ENCODE measurements at places on chromosomes 5 and 9.

DNA sequence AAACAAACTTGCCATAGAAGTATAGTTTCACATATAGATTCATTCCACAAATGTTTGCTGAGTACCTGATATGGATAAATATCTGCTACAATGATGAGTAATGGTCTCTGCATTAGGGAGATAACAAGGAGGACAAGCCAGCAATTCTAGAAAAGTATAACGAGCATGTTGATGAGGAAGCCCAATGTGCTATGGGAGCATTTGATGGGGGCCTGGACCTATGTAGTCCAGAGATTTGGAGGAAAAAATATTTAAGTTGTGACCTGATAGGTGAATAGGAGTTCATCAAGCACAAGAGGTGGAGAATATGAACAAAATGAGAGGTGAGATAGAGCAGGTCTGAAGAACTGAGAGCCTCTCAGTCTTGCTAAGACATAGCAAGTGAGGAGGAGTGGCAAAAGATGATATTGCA lies 14.4 kb upstream of the TMEM245 start:
- DNase-seq: no peak

- no peak for DNase-seq
Observed at GRCh38 chr5:132456987-132457361, 33.6 kb downstream of the IRF1 start.

- no peak for DNase-seq
Observed at GRCh38 chr5:24714746-24715145, 70.0 kb upstream of the CDH10 start.

- no peak for DNase-seq
Observed at GRCh38 chr9:128498911-128499310, 5.6 kb upstream of the GLE1 start.

DNA sequence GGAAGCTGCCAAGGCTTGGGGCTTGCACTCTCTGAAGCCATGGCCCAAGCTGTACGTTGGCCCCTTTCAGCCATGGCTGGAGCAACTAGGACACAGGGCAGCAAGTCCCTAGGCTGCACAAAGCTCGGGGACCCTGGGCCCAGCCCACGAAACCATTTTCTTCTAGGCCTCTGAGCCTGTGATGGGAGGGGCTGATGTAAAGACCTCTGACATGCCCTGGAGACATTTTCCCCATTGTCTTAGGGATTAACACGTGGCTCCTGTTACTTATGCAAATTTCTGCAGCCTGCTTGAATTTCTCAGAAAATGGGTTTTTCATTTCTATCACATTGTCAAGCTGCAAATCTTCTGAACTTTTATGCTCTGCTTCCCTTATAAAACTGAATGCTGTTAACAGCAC lies 83.0 kb upstream of the DAP start:
- DNase-seq: no peak

- DNase-seq: no peak
Observed at GRCh38 chr5:33720176-33720575, 171.6 kb downstream of the ADAMTS12 start.

GRCh38 chr9:125908136-125908535 lies 161.0 kb downstream of the PBX3 start:
- no peak for DNase-seq

- peak; percentile 77 for DNase-seq
Observed at GRCh38 chr5:68424799-68425537, 209.4 kb downstream of the PIK3R1 start.

- no peak for DNase-seq
Observed at GRCh38 chr5:77812926-77813589, 36.9 kb upstream of the TBCA start.

DNA sequence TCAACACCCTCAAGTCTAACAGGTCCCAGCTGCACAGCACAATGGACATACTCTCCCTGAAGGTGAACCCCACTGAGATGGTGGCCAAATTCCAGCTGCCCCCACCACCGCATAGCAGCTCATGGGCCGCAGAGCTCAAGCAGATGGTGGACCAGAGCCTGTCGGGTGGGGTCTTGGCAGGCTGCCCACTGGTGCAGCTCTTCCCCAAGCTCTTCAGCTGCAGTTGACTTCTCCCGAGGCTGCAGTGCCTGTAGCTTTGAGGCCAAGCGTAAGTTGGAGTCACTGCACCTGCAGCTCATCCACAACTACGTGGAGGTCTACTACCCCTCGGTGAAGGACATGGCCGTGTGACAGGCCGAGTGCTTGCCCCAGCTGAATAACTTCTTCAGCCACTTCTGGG lies 56.6 kb upstream of the SPTLC1 start:
- no peak for DNase-seq

DNA sequence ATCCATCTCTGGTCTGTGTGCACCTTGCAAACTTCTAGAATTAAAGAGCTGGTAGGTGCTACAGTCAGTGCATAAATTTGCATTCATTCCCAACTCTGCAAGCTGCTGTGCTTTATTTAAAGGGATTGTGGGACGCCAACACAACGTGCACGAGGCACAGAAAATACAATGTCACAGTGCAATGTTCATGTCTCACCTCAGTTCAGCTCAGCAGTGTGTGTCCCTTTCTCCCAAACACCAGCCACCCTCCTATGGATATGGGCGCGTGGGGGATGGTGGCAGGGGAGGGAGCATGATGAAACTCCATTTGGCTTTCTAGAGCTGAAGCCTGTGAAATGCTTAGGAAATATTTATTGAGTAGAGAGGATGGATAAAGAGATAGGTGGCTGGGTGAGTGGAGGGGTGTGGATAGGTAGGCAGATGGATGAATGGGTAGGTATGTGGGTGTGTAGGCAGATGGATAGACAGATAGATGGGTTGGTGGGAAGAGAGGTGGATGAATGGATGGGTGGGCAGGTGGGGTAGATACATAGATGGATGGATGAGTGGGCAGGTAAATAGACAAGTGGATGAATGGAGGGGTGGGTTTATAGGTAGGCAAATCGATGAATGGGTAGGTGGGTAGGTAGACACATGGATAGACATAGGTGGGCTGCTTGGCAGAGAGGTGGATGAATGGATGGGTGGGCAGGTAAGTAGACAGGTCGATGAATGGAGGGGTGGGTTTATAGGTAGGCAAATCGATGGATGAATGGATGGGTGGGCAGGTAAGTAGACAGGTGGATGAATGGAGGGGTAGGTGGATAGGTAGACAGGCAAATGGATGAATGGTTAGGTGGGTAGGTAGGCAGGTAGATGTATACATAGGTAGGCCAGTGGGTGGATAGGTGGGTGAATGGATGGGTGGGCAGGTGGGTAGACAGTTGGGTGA lies 92.7 kb upstream of the FCN2 start:
- no peak for DNase-seq

GRCh38 chr5:12284604-12285003 lies 380.4 kb upstream of the CTNND2 start:
- no peak for DNase-seq

DNA sequence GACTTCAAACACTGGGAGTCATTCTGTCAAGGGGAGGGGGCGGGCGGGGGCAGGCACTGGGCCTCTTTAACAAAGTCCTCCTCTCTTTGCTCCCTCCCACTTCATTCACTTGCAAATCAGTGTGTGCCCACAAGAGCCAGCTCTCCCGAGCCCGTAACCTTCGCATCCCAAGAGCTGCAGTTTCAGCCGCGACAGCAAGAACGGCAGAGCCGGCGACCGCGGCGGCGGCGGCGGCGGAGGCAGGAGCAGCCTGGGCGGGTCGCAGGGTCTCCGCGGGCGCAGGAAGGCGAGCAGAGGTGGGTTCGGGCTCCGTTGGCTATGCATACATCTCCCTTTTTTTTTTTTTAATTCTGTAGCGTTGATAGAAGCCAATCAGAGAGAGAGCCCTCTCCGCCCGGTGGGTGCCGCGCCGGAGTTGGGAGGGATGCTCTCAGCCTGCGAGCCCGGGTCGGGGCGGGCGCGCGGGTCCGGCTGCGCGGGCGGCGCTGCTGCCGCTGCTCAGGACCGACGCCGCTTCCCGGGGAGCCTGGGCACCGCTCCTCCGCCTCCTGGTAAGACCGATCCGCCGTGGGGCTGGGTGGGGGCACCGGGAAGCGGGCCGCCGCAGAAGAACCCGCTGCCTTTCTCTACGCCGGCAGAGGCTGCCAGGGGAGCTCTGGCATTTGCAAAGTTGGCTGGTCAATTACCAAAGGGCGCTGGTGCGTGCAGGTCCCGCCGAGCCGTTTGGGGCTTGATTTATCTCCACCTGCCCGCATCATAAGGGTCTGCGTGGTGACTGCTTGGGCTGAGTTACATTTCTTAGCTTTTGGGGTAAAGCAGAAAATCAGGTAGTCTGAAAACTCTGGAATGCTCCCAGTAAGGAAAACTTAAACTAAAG lies at the start of gene CDH6:
TSS of gene CDH6 (plus strand) at position 96 of the 877 bp plus-strand sequence. CDS start 73,788 bp downstream, outside the sequence.
- DNase-seq: no peak

- DNase-seq: no peak
Observed at GRCh38 chr5:147733075-147733474, 49.5 kb downstream of the JAKMIP2 start.

DNA sequence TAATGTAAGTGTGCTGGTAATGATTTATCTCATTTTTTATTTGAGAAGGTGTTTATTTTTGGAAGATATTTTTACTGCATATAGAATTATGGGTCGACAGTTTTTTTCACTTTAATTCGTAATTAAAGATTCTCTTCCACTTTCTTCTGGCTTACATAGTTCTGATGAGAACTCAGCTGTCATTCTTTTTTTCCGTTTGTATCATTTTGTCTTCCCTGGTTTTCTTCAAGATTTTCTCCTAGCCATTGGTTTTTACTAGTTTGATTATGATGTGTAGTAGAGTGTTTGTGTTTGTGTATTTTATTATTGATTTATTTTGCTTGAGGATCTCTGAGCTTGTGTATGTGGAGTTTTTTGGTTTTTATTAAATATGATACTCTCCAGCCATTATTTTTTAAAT lies 21.7 kb downstream of the SLF1 start:
- no peak for DNase-seq

- DNase-seq: no peak
Observed at GRCh38 chr5:73039082-73039481, 81.3 kb upstream of the TMEM171 start.

DNA sequence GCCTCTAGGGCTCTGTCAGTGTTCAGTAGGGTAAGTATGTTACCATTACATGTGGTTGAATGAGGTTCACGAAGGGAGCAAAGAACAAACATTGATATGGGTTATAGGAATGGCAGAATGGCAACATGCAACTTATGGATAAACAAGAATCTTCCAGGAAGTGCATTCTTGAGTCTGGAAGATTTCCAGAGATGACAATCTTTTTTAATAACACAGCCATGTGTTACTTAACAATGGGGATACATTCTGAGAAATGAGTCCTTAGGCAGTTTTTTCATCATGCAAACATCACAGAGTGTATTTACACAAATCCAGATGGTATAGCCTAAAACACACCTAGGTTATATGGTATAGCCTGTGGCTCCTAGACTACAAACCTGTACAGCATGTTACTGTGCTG lies 9.1 kb upstream of the SLC28A3 start:
- no peak for DNase-seq

GRCh38 chr9:94826044-94826443 lies 99.5 kb downstream of the AOPEP start:
- no peak for DNase-seq

- no peak for DNase-seq
Observed at GRCh38 chr5:119016125-119016774, 27.9 kb upstream of the DTWD2 start.

DNA sequence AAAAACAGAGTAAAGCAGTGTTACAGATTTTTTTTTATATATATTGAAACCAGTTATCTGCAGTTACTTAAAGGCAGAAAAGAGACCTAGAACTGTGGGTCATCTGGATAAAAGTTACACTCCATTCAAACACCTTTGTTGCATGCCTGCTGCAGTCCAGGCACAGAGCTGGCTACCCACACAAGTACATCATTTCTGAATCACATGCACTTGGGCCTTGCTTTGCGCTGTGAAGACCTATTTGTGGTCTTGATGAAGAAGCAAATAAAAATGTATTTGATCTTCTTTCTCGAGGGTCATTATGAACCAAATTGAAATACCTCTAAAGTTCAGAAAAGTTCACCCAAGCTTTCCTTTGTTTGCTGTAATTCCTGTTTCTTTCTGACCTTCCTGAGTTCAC lies 503.0 kb upstream of the ZNF608 start:
- no peak for DNase-seq

Measured in AML-193 (cell line).